Activated gamma-delta T cell treated with anti-CD3 and anti-CD28 coated beads, Interleukin-2, amount 50 U/mL, for 16 hours (primary cell): ENCODE measurements at places on chromosomes 2 and 18.

DNA sequence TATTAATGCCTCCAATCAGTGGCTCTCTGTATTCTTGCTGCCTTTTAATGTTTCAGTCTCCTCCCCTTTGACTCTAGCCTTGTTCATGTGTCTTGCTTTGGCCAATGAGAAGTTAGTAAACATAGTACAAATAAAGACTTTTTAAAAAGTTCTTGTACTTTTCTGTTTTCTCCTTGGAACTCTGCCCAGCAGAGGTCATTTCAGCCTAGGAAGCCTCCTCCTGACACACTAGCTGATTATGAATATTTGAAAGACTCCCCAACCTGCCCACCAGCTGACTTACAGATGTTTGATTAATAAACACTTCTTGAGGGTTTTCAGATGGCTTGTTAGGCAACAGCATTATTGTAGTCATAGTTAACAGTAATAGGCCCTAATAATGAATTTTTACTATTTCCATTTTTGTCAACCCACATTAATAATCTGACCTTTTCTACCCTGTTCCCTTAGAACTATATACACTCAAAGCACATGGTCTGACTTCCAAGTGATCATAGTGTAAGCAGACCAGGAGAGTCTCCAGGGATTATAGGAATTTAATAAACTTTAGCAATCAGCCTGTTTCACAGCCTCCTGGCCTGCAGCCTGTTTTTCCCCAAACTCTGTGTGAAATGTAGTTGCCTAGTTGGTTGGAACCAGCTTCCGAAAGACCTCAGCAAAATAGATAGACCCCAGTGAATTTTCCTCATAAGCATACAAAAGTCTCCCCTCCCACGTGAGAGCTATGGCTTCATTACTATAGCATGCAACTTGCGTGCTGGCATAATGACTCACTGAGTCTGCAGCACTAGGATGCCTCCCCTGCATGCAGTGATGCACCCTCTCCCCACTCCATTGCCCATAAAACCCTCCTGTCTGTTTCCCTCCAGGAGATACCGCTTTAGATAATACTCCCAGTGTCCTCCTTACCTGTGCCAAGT, 670.7 kb upstream of the ZNF804A start:
- no peak for DNase-seq

DNA sequence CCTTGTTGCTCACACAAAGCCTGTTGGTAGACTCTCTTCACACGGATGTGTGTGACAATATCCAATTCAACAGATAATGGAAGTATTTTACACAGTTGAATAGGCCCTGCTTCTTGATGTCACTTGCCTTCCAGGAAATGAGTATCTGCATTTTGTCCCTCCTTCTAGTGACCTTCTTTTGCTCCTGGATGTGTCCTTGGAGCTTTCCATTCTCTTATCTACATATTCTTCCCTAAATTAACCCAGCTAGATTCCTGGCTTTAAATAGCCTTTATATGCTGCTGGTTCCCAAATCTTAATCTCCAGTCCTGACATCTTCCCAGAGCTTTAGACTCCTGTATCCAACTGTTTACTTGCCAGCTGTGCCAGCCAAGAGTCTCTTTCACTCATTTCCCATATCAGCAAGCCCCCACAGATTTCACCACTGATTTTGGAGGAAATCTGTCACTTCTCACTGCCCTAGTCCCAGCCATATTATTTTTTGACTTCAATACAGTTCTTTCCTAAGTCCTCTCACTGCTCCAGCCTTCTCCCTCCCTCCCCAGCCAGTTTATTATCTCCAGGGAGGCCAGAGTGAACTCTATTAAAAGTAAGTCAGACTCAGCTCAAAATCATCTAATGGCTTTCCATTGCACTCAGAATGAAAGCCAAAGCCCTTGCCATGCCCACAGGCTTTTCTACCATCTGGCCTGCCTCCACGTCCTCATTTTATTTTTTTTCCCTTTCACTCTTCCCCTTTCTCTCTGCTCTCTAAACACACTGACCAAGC, 170.0 kb downstream of the PDE11A start:
- DNase-seq = no peak

DNA sequence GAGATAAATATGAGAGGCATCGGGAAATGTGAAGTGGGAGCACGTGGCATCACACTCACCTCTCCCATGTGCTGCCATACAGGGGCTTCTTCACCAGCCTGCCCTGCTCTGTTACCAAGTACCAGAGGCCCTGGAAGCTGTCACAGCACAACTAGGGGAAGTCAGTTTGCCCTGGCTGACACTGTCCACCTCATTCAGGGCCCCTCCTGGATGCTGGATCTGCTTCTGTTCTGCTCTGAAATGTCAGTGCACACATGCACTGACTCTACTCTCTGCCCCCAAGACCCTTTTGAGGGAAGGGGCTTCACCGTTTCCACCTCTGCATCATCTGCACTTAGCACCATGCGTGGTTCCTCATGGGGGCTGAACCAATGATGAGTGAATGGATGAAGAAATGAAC, 311.1 kb downstream of the EN1 start:
- DNase-seq = no peak

DNA sequence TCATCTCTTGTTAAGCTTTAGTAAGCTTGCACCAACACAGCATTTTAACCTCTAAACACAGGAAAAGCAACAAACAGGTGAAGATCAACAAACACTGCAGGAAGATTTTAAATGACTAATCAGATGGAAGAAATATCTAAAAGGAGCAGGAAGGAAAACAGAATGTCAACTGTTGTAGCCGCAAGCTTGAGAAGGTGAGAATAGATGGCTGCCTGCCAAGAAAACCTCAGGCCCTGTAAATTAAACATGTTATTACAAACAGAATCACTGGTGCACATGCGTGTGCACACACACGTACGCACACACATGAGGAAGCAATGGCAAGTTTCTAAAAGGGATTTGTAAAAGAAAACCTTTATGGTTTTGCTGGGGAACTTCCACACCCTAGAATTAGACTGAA, 257.8 kb upstream of the GALNT5 start:
- DNase-seq = no peak

DNA sequence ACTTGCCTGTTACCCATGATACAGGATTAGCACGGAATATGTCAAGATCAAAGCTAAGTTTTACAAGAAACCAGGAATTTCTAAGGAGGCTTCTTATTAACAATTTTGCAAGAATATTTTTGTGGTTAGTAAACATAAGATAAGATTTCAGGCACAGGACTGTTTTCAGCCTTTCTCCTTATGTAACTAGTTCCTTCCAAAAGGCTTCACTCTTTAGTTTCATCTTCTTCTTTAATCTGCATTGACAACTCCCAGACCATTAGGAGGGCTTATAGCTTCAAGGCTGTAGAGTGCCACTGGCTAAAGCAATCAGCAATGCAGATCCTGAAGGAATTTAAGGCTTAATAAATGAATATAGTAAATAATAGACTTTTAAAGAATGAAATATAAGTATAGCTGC, 29.3 kb downstream of the SLC14A1 start:
- no peak for DNase-seq

DNA sequence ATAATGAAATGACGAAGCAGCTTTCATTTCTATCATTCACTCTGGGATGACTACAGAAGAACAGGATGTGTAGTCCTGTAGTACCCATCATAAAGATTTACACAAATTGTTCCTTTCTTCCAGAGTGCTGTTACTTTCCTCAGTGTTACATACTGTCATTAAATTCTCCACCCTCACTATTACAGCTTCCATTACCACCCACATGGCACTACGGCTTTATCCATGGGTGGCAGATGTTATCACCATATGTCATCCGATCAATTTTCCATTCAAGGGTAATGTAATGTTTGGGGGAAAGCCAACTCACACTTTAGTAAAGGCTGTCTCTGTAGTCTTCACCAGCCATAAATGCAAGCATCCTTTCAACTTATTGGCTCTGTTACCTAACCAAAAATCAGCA, 7.1 kb upstream of the CSRNP3 start:
- no peak for DNase-seq

DNA sequence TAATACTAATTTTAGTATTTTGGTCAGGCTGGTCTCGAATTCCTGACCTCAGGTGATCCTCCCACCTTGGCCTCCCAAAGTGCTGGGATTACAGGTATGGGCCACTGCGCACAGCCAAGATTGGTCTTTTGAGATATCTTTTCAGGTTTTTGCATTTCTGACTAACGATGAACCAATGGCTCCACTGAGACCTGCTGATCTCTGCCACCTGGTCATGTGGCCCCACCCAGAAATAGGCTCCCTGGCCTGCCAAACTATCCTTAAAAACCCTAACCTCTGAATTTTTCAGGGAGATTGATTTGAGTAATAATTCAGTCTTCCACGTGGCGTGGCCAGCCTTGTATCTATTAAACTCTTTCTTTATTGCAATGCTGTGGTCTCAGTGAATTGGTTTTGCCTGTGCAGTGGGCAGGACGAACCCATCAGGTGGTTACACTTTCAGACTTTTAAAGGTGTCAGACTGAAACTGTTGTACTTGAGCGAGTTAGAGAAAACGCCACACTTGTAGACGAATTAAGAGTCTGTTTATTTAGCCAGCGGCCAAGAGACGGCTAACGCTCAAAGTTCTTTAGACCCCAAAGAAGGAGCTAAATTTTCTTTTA, 85.8 kb upstream of the MSH6 start:
- no peak for DNase-seq

- DNase-seq = no peak
These were observed 193.0 kb downstream of the NAPG start for GRCh38 chr18:10718809-10719208.

GRCh38 chr2:197124639-197125390, 185.8 kb downstream of the ANKRD44 start:
- no peak for DNase-seq

- no peak for DNase-seq
These were observed 60.2 kb downstream of the AAK1 start for GRCh38 chr2:69583321-69583833.

DNA sequence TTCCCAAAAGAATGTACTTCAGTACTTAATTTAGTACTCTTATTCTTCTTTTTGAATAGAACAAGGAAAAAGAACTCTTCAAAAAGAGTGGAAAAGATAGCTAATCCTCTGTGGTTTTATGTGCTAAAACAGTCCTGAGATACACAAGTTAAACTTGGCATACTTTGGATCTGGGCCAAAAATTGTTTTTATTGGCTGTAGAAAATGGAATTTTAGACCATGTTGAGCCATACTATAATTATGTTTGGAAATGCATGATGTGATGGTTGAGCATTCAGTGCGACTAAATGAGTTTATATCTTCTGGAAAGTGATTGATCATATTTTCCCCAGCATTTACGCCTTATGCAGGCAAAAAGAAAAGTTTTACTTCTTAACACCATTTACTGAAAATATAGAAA, 18.0 kb upstream of the PDE1A start:
- no peak for DNase-seq

GRCh38 chr2:42918671-42919318, 126.4 kb upstream of the HAAO start:
- DNase-seq = no peak

DNA sequence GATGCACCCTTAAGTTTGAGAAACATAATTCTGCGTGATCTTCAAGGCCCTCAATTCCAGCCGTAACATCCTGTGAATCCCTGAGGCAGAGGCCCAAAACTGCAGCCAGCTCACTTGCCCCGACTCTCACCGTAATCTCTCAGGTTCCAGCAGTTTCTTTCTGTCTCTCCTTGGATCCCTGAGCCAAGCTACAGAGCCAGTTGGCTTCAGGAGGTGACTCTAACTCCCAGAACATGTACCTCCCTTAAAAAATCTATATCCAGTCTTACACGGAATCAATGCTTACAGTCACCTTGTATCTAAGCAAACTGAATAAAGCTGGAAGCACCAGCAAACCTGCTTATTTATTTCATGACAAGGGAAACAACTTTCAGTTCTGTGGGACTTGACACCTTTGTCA, 300.4 kb downstream of the SETBP1 start:
- no peak for DNase-seq

DNA sequence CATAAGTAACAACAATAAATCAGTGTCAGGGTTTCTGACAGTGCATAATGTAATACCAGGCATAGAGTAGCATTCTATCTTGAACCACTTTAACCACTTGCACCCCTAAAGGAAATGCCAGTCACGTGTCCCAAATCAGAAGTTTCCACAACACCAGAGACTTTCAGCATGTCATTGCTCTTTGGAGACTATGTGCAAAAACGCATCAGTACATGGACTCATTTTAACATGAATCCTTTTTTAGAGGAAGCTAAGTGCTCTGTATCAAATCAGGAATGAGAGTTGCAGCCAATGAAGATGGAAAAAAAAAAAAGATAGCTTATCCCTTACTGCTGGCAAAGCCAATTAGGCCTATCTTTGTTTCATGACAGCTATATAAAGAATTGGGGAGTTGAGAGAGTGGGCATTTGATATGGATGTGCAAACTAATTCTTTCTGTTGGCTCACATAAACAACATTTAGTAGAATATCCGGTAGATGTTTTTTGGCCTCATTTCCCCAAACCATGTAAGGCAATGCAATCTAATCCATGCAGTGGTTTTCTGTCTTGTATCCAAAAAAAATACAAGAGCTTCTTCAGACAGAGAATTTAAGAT, 353.1 kb downstream of the IRS1 start:
- no peak for DNase-seq

DNA sequence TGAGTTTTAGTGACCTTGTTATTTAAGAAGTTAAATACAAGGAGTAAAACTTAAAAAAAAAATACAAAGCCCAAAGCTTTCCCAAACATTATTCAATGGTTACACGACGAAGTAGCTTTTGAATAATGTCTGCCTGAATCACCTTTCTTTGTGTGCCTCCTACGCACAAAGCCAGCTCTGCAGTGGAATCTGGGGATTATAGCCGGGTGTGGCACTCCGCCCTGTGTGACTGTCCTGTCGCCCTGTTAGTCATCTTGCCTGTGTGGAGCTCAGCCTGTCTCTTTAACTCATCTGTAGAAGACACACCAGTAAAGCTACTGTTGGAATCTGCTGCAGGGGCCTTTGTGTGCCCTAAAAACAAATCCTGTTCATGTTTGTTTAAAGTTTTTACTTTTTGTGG, 79.4 kb upstream of the TCF7L1 start:
- no peak for DNase-seq

- DNase-seq = no peak
These were observed 61.0 kb downstream of the MBD2 start for GRCh38 chr18:54163453-54163852.
